ENCODE measurements at places on chromosomes 3 and 15.

DNA sequence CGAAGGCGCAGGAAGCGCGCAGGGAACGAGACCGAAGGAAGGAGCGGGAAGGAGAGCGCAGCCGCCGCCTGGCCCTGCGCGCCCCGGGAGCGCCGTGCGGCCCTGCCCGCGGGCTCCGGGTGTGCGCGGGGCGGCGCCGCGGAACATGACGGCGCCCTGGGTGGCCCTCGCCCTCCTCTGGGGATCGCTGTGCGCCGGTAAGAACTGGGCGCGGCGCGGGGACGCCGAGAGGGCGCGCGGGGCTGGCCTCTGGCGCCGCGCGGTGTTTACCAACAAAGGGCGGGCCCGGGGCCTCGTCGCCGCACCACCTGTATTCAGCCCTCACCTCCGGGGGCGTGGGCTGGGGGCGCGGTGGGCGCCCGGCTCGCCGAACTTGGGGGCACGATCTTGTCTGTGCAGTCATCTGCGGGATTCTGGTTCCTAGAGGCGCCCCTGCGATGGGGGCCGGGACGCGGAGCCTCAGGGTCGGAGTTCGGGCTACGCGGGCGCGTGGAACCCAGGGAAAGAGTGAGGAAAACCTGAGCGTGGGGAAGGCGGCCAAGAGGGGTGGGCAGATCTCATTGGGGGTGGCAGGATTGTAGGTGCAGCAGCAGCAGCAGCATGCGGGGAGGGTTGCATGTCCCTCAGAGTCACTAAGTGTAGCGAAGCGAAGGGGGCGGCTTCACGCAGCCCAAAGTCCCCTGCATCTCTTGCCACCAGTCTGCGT lies 641 bp downstream of the ACVR2B start:
- peak; percentile 67 for DNase-seq

GRCh38 chr3:46484388-46484787 lies 13.4 kb upstream of the RTP3 start:
- no peak for DNase-seq

- DNase-seq = no peak
Measured at GRCh38 chr15:90531147-90531546, 1.4 kb downstream of the CRTC3 start.

- no peak for DNase-seq
Measured at GRCh38 chr3:173275740-173276139, 121.8 kb upstream of the NLGN1 start.

- DNase-seq = no peak
Measured at GRCh38 chr3:160673188-160673587, 3.8 kb upstream of the ARL14 start.

DNA sequence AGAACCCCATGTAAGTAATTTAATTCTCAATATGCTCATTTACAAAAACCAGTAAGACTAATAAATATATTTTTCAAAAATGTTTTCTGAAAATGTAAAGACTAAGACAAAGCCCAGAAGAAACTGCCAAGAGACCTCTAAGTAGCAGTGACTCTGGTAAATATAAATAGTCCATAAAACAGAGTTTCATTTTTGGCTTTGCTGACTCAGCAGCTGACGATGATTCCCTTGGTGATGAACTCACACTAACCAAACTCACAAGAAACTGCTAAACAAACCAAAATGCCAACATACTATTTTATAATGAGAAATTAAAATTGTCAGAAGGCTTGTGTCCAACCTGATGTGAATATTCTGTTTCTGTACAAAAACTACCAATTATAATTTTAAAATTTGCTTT lies 31.5 kb upstream of the IMPG2 start:
- DNase-seq = no peak

DNA sequence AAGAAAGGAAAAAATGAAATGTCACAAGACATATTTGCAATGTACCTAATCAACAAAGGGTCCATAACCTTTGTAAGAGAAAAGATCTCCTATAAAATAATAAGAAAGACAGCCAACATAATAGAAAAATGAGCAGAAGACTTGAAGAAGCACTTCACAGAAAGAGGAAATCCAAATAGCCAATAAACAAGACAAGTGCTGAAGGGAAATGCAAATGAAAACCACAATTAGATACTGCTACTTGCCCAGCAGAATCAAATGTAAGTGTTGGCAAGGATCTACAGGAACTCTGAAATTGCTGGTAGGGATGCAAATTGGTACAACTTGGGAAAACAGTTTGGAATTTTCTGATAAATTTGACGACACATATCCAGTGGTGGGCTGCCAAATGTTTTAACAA lies 15.1 kb upstream of the TOPAZ1 start:
- no peak for DNase-seq

DNA sequence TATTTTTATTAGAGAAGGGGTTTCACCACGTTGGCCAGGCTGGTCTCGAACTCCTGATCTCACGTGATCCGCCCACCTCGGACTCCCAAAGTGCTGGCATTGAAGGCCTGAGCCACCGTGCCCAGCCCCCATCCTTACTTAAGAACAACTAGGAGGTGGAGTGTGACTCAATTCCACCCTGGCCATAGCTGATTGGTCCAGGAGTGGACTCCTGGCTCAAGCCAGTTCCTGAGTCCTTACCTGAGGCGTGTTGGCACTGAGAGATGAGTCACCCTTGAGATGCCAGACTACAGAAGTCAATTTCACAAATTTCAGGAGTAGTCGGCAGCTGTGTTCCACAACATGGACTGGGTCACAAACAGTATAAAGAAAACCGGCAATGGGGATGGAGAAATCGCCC lies 124.2 kb downstream of the SHQ1 start:
- DNase-seq = no peak

GRCh38 chr3:140294058-140294457 lies 359.1 kb downstream of the CLSTN2 start:
- DNase-seq = no peak

- DNase-seq = no peak
Measured at GRCh38 chr15:49706805-49707204, 86.0 kb downstream of the DTWD1 start.

DNA sequence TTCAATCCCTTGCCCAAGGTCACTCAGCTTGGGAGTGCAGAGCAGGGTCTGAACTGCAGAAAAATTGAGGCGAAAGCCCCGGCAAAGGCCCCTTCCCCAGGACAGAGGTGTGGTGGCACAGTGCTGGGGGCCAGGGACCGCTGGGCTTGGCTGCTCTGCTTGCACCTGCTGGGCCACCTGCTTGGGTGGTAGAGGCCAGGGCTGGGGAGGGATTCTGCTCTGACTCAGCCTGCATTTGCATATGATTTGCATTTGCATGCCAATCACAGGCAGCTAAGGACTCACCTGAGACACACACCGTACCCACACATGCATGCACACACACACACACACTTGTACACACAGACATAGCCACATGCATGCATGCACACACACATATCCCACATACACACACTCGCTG lies 9.9 kb downstream of the GRM2 start:
- DNase-seq = no peak

DNA sequence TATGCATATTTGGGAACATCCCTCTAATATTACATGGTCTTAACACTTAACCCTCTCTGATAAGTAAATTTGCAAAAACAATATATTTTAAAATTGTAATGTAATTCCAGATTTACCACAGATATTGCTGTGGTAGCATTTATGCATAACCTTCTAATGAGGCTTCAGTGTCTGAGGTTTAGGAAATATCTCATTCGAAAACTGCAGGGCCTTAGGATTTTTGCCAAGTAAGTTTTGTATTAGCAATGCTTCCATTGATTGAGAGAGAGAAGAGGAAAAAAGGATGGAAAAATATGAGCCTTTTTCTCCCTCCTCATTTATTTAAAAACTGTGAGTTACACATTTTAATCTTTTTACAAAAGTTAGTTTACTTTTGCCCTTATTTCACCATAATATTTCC lies 294.6 kb downstream of the EPHA3 start:
- no peak for DNase-seq

GRCh38 chr15:44734839-44735481 lies 1.4 kb upstream of the TRIM69 start:
- DNase-seq = no peak

- no peak for DNase-seq
Measured at GRCh38 chr3:186217820-186218164, 108.9 kb upstream of the ETV5 start.

DNA sequence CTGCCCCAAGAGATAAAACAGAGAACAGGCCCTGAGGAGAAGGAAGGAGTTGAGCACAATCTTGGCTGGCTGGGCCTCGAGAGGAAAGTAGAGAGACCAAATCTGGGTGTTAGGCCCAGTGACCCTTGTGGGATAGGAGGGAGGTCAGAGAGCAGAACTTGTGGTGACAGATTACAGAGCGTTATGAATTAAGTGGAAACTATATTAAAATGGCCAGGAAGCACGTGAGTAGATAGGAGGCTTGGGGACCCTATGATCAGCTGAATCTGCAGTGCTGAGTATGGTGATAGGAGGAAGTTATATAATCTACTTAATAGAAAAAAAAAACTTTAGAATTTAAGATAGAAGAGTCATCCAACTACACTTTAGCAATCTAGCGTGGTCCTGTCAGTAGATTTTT lies 30.0 kb downstream of the ST6GAL1 start:
- no peak for DNase-seq

GRCh38 chr3:42148982-42149432 lies 57.9 kb downstream of the TRAK1 start:
- peak; percentile 80 for DNase-seq

DNA sequence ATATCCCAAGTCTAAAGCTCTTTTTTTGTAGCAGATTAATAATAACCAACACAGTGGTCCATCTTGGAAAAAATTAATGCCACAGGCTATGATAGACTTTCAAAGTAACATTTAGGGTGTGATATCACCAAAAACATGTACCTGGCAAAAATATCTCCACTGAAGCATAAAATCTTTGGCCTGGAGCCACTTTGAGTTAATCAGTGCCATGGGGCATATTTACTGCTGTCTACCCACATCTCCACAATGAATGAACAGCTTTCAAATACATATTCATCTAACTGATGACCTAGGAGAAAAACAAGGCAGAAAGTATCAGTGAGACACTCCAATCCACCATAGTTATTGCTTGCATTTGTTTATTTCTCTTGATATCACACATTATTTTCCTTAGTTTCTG lies 296.0 kb upstream of the MDFIC2 start:
- no peak for DNase-seq

- peak; percentile 51 for DNase-seq
Measured at GRCh38 chr3:52489453-52489852, 5.7 kb upstream of the STAB1 start.

DNA sequence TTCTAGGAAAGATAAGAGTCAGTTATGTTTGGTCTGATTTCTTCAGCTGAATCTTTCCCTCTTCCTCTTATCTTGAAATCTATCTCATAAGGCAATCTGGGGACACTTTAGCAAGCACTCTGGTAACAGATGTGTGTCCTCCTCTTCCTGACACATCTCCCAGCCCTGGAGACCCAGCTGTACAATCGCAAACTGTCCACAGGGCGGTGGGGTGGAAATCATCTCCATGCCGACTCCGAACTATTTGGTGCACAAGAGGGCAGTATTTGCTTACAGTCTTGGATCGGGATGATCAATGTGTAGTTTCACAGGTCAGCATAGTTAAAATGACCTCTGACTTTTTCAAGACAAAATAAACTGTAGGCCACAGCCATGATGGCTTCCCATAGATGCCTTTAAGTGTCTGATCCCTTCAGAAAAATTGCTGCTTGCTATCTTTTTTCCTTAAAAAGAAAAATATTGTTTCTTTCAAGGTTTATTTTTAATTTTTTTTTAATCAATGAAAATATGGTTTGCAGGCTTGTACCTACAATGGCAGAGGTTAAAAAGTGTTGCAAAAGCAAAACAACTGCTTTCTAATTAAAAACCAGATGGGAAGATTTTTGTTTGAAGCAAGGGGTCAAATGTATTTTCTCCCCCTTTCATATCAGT lies 17.7 kb downstream of the EEFSEC start:
- no peak for DNase-seq

- DNase-seq = no peak
Measured at GRCh38 chr15:41817327-41817726, 10.6 kb upstream of the JMJD7 start.

DNA sequence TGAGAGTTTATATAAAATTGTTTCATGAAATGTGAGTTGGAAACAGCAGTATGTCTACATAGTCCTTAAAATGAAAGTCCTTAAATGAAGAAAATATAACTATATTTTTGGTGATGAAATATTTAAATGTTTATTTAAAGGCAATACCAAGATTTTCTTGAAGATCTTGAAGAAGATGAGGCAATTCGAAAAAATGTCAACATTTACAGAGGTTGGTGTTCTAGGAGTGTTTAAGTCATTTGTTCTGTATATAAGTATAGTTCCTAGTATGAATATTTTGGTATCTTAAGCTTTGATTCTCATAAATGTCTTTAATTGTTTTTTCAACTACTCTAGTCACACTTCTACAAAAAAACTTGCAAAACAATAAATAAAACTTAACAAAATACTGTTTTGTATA lies 29.0 kb downstream of the NMD3 start:
- no peak for DNase-seq

GRCh38 chr3:24145981-24146822 lies 201.1 kb downstream of the NR1D2 start:
- no peak for DNase-seq

DNA sequence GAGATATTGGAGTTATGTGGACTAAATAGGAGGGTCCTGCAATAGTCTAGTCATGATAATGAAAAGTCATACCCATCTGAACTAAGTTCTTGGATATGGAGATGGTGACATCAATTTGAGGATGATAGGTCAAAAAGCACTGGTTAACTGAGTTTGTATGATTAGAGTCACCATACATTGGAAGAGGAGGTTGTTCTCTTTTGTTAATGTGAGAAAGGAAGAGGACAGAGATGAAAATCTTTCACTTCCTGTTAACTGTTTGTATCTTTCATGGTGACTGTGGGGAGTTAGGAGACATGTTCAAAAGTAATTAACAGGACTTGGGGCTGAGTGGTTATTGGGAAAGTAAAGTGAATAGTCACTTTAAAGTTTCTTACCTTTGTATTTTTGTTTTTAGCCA lies 11.1 kb downstream of the TMEM62 start:
- DNase-seq = no peak

DNA sequence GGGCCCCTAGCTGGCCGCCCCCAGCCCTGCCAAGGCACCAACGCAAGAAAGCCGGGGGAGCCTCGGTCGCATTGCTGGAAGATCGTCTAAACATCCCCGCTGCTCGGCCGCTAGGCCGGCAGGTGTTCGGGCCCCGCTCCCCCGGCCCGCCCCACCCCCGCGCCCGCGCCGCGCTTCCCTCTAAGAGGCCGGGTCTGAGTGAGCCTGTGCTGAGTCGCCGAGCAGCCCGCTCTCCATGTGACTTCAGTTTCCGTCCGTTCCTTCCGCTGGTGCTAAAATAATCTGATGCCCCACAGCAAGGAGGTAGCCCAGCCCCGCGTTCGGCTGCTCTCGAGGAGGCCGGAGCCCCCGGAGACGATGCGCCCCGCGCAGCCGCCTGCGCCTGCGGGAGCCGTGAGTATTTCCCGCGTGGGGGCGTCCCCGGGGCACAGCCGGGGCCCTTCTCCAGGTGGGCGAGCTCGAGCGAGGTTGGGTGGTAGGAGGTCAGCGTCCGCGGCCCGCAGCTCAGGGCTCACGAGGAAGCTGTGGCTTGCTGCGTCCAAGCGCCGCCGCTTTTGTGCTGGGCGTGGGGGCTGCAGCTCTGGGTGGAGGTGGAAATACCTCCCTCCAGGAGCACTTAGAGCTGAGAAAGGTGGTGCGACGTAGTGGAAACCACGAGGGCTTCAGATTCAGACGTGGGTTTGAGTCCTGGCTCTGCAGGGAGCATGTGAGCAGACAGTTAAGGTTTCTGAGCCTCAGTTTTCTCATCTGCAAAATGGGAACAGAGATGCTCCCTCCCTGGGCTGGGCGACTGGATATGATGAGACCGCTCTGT lies at the start of gene NRROS:
Gene NRROS, plus strand, starts transcription at position 212 of the 814 bp plus-strand sequence. CDS start 14,846 bp downstream, outside the sequence.
- DNase-seq = peak; percentile 81

All from left ventricle myocardium superior (tissue), 1 donor.